ENCODE measurements at places on chromosomes 7 and 10. TPM values are rescaled to one million over a fixed set of nuclear protein-coding genes. Genes with fewer than 3 reads are reported as not detected.

Gene IPMK
- 8.5 TPM for total RNA-seq

Gene CFAP46
- 0.24 TPM for total RNA-seq

DNA sequence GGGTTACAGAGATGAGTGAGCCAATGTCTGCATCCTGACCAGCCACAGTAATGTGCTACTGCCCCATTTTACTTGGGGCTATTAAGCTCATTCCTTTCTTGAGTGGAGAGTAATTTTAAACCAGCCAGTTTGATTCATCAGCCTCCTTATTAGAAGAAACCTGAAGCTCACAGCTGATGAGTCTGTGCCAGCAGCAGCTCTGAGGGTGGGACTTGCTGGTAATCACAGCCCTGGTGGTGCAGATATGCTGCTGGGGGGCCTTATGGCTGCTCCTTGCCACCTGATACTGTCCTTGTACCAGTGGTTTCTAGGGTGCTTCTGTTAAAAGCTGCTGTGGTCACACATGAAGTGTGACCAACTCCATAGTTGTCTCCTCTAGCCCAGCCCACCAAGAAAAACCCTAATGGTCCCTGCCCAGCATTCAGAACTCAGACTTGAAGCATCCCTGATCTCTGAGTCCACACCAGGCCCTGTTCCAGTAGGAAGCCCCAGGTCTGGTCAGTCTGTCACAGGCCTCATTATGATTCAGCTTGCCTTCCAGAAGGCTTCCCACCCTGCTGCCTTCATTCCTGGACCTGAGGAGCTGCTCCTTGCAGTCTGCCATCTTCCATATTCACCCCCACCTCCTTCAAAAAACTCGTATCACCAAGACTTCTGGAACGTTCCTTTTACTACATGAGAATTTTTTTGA is 28.9 kb upstream of the RBM20 start:
- no peak for DNase-seq

- DNase-seq: no peak
Observed at GRCh38 chr10:16602104-16602775, 80.6 kb upstream of the C1QL3 start.

GRCh38 chr10:106612381-106612780 is 552.1 kb downstream of the SORCS1 start:
- no peak for DNase-seq

DNA sequence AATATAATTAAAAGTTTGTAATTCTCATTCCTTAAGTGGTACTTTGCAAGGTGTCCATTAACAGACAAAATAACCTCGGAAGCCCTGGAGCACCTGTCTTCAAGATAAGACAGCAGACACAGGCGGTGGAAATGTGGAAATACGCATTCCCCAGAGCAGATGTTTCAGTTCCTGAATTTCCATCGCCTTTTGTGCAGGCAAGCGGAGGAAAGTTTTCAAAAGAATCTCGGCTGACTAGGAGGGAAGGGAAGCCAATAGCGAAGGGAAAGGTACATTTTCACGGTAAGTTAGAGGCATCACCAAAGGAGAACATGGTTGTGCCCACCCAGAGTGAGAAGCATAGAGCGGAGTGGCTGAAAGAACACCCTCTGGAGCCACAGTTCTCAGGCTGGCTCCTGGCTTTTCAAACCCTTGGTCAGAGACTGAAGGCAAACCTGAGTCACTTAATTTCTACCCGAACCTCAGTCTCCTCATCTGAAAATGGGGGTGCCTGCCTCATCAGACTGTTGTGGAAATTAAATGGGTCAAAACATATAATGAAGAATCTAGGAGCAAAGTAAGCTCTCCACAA is 13.6 kb downstream of the CPA1 start:
- no peak for DNase-seq

GRCh38 chr10:652233-652632 is 37.2 kb downstream of the DIP2C start:
- DNase-seq: no peak

Data from omental fat pad (tissue), 4 donors.